Breast epithelium (tissue), 4 donors: ENCODE measurements at places on chromosomes 7 and 10. TPM values are rescaled to one million over a fixed set of nuclear protein-coding genes. Genes with fewer than 3 reads are reported as not detected.

Gene GET4
- 33.4 TPM for total RNA-seq

DNA sequence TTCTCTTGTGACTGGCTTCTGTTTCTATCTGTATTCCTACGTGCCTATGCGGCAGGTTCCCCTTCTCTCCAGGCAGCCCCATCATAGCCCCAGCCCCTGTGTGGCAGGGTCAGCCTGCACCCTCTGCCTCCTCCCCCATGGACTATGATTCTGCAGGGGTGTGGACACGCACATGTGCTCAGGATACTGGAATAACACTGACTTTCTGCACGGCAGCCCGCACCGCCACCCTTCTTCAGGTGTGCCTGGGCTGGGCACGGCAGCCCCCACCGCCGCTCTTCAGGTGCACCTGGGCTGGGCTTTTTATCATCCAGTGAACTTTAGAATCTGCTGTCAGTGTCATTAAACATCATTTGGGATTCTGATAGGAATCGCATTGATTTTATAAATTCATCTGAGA, 202.6 kb upstream of the PPP2R2D start:
- DNase-seq = no peak
- H3K36me3 ChIP-seq = no peaks in the 10 kb centered on the region
- no peaks in the 10 kb centered on the region for H3K4me1 ChIP-seq
- H3K27ac ChIP-seq = no peak overlapping the region
- no peaks in the 10 kb centered on the region for H3K27me3 ChIP-seq

DNA sequence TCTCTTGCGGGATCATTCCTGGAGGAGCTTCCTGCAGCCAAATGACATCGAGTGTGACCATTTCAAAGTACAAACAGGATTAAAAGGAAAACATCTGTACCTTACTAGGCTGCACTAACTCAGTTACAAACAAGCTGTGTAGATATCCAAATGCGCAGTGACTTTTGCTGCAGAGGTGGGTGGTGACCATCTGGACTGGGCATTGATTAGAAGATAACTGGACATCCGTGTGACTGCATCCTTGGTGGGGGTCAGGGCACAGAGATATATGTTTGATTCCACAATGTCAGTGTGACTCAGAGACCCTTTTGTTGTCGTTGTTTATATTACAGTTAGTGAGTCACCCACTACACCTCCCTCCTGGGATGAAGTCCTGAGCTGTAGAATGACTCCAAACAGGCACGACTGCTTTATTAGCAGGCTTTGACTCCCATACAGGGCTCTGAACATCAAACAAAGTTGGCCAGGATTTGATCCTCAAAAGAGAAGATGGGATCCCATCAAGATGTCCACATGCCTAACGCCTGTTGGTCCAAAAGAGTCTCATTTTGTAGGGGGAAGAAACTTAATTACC, 56.7 kb upstream of the SDK1 start:
- no peak overlapping the region for H3K4me3 ChIP-seq
- no peaks in the 10 kb centered on the region for H3K27me3 ChIP-seq
- no peak for DNase-seq
- H3K4me1 ChIP-seq = no peaks in the 10 kb centered on the region
- no peak overlapping the region for H3K27ac ChIP-seq

Gene ELFN1
- 0.96 TPM for total RNA-seq

Gene NUB1
- 61.9 TPM for total RNA-seq

- no peak overlapping the region for H3K27ac ChIP-seq
- peak; percentile 48 for DNase-seq
- H3K4me1 ChIP-seq = no peaks in the 10 kb centered on the region
- H3K36me3 ChIP-seq = no peaks in the 10 kb centered on the region
- H3K4me3 ChIP-seq = peak overlapping the region; percentile 48
Measured at GRCh38 chr7:71733107-71733870, 601.3 kb downstream of the GALNT17 start.

GRCh38 chr7:6251653-6252052, 20.8 kb downstream of the CYTH3 start:
- no peak overlapping the region for H3K4me3 ChIP-seq
- no peak overlapping the region for H3K27ac ChIP-seq
- H3K36me3 ChIP-seq = no peaks in the 10 kb centered on the region
- DNase-seq = no peak

GRCh38 chr10:8102708-8103401, 48.4 kb downstream of the GATA3 start:
- H3K27me3 ChIP-seq = no peaks in the 10 kb centered on the region
- no peaks in the 10 kb centered on the region for H3K36me3 ChIP-seq
- no peaks in the 10 kb centered on the region for H3K4me1 ChIP-seq

DNA sequence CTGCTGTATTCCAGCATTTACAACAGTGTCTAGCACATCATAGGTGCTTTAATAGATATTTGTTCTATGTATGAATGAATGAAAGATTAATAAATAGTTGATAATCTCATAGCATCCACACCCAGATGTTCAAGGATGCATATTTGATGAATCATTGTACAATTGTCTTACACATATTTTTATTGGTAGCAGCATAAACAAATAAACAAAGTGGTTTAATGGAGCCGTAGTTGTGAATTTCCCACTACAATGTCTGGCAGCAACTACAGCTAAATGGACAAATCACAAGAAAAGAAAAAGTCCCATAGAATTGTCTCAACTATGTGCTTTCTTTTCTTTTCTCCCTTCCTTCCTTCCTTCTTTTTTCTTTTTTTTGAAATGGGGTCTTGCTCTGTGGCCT, 150.8 kb downstream of the NRP1 start:
- no peaks in the 10 kb centered on the region for H3K4me1 ChIP-seq
- DNase-seq = no peak
- H3K27me3 ChIP-seq = no peaks in the 10 kb centered on the region
- no peaks in the 10 kb centered on the region for H3K36me3 ChIP-seq
- H3K27ac ChIP-seq = no peak overlapping the region

Gene CYP2C19
- total RNA-seq = not detected

Gene TMEM236
- 0.66 TPM for total RNA-seq

DNA sequence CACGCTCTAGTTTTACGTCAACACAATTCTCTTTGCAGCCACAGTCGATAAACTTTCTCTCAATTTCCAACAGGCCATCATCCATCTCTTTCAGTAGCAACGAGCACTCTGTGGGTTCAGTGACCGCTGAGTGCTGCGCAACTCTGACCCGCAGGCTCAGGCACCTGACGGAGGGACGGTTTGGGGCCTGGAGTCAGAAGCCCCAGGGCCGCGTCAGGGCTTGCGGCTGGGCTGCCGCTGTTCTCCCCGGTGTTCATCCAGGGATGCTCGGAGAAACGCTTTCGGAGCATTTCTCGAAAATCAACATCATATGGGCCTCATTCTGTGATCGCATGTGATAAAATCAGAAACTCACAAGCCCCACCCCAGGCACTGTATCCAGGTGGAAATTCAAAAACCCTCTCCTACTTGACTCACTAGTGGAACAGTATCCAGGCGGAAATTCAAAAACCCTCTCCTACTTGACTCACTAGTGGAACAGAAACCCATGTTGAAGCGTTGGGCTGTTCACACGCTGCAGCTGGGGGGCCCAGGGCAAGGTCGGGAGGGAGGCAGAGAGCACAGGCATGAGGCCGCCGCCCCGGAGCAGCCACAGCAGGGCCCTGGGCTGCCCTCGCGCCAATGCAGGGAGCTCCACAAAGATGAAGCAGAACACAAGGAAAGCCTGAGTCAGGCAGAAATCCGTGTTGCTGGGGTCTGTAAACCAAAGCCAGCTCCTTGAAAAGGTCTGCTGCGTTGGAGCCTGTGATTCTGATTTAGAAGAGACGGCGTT, 73.3 kb upstream of the NKX6-2 start:
- H3K4me1 ChIP-seq = no peaks in the 10 kb centered on the region
- no peaks in the 10 kb centered on the region for H3K36me3 ChIP-seq
- no peak overlapping the region for H3K27ac ChIP-seq
- H3K4me3 ChIP-seq = no peak overlapping the region
- no peaks in the 10 kb centered on the region for H3K27me3 ChIP-seq
- no peak for DNase-seq

Gene VAX1
- not detected for total RNA-seq

GRCh38 chr10:116654816-116655215, 34.1 kb downstream of the PNLIPRP2 start:
- H3K4me3 ChIP-seq = no peak overlapping the region
- no peaks in the 10 kb centered on the region for H3K36me3 ChIP-seq
- no peak for DNase-seq
- no peaks in the 10 kb centered on the region for H3K4me1 ChIP-seq
- peaks cover 4% of the 10 kb centered on the region for H3K27me3 ChIP-seq
- no peak overlapping the region for H3K27ac ChIP-seq

GRCh38 chr10:21347043-21347784, 178.3 kb downstream of the SKIDA1 start:
- H3K27ac ChIP-seq = no peak overlapping the region
- no peaks in the 10 kb centered on the region for H3K36me3 ChIP-seq
- no peak overlapping the region for H3K4me3 ChIP-seq
- DNase-seq = no peak

DNA sequence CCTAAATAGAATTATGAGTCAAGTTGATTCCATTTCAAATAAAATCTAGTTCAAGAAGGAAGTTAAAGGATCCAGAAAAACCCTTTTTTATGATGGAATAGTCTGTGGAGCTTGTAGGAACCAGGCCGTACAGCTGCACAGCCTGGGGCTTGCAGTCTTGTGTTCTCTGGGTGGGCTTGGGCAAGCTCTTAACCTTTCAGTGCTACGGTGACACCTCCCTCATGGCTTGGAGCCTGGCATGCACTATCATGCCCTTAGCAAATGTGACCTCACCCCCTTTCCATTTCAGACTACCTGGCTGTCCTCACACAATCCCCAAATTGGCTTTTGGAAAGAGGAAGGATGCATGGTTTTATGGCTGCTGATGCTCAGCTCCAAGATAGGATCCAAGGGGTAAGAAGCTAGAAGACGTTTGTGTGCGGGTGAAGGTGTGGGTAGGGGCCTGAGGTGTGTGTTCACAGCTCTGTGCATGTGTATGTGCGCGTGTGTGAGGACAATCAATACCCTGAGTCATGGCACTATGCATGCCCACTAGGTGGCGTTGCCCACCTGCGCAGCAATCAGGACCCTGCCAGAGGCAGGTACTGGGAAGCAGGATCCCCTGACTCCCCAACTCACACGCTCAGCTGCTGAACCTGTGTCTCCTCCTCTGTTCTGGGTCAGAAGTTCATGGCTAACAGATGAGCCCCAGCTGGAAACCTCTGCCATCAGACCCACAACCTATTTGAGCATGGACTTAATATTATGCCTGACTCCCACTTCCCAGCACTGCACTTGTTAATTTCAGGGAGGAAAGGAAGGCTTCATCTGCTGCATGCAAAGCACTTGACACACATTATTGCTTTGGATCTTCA, 113.4 kb downstream of the PTPN20 start:
- H3K4me3 ChIP-seq = no peak overlapping the region
- H3K27ac ChIP-seq = no peak overlapping the region
- H3K4me1 ChIP-seq = no peaks in the 10 kb centered on the region
- no peaks in the 10 kb centered on the region for H3K36me3 ChIP-seq
- H3K27me3 ChIP-seq = no peaks in the 10 kb centered on the region

GRCh38 chr10:89490596-89491335, 44.6 kb downstream of the SLC16A12 start:
- DNase-seq = no peak
- no peak overlapping the region for H3K4me3 ChIP-seq
- no peaks in the 10 kb centered on the region for H3K27me3 ChIP-seq
